ENCODE measurements at places on chromosomes 3 and 15.

DNA sequence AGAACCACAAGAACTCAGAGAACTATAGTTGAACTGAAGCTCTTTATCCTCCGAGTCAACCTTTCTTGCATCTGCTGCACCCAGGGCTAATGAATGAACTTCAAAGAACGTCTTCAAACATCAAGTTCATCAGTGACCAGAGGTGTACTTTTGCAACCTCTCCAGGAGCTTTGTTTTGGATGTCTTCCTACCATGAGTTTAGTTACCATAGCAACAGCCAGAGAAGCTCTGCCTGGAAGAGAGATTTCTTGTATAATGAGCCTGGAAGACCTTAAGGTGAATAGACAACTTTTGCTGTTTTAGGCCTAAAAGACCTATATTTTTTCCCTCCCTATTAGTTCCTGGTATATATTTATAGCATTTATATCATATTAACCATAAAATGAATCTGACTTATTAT is 9.1 kb downstream of the ACTC1 start:
- no peak for DNase-seq

- DNase-seq, result no peak
Measured at GRCh38 chr15:72491768-72492167, 17.6 kb downstream of the ARIH1 start.

- no peak for DNase-seq
Measured at GRCh38 chr3:72537448-72537847, 310.8 kb downstream of the SHQ1 start.

GRCh38 chr3:41095702-41096101 is 103.6 kb upstream of the CTNNB1 start:
- no peak for DNase-seq

DNA sequence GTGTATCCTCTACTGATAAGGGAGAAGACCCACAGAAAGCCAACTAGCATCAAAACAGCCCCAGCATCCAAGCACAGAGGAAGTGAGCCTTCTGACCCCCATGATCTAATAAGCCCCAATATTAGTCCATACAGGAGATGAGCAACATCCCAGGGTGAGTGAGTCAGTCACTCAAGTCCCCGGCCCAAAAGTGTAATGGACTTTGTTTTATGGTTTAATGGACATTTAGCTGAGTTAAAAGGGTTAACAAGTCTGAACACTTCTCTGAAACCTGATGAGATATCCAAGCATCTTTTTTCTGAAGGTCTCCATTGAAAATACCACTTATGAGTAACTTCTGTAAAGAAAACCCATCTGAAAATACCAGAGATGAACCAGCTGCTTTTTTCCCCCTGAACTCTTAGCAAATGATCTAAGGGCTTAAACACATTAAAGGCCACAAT is 115.6 kb downstream of the GREM1 start:
- DNase-seq, result no peak

DNA sequence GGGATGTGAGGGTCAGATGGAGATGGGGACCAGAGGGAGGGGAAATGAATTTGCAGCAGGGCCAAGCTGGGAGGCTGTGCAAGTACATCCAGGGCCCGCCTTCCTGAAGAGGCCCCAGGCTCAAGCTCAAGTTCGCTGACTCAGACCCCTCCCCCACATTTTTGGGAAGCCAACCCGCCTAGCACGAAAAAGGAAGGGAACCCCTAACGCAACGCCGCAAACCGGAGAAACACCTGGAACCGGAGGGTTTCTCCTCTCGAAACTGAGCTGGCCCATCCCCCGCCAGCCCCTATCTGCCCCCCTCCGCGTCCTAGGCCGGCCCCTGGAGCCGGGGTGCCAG is 624 bp downstream of the AP3B2 start:
- no peak for DNase-seq

DNA sequence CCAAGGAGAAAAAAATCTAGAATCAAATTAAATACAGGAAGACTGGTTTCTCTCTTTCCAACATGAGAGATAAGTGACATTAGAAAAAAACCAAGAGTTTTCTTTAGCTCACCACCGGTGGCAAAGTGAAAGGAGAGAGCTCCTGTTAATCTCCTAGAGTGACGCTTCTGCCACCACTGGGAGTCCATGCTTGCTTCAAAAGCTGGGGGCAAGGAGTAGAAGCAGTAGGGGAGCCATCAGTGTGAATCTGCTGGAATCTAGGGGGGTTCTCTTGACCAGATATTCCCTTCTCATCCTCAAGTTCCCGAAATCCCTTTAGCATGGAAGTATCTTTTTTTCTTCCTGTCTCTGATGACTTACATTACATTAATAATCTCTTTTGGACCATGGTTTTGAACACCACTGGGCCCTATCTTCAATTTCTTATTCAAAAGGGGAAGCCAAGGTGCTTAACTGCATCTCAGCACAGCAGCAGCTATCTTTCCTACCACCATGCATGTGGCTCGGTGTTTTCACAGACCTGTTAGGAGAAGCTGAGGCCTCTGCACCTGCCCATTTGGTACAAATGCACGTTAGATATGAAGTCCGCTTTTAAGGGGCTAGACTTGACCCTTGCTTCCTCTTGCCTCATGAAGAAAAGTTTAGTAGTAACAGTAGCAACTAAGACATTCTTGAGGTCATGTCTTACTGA is 6.6 kb upstream of the ICE2 start:
- DNase-seq, result no peak

DNA sequence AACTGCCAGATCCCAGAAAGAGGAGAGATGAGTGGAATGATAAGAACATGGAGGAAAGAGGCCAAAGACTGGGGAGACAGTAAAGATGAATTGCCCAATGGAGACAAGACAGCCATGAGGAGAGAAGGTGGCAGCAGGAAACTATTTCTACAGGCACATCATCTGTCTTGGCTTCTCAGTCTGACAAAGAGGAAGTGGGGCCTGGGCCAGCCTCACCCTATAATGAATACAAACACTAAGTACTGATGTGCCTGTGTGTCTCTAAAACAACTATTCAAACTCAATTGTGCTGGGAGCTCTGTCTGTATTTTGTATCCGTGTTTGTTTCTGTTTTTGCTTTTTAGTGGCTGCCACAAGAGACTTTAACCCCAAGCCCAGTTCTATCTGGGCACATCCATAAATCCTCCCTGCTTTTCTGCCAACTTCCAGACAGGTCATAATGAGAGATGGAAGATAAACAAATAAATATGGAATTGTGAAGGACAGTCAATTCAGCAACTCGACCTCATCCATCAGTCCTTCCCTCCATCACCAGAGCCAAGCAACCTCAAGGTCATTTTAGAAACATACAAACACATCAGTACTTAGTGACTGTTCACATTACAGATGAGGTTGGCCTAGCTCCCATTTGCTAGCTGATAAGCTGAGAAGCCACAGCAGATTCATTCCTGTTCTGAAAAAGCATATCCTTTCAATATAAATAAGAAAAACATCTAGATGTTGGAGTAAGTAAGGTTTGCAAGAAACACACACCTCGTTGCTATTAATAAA is 116.7 kb downstream of the CADPS start:
- DNase-seq, result no peak

GRCh38 chr3:9198899-9199335 is 50.5 kb downstream of the SRGAP3 start:
- no peak for DNase-seq

DNA sequence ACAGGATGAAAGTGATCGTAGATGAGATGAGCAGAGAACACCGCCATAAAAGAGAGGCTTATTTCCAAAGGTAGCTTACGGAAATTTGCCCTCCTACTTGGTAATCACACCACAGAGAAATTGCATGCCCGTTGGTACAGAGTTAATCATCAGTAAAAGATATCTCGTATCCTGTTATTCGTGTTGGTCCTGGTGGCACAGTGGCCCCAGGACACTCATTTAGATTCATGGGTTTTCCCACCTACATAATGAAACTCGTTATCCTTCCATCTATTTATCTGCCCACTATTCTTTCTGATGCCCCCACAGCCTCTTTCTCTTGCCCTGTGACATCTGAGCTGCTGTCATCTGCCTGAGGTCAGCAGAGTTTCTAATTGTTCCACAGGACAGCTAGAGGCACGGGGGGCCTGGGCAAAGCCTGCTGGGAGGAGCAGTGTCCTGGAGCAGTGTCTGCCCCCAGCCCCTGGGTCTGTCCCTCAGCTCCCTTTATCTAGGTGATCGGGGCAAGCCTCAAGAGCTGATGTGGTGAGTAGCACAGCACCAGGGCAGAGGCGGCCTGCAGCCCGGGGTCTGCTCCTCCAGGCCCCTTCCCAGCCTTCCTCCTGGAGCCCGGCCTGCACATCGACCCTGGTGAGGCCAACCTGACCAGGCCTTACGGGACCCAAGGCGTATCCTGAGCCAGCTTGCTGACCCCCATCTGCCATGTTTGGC is 42.2 kb downstream of the PXYLP1 start:
- DNase-seq, result no peak

GRCh38 chr3:17573396-17573795 is 169.0 kb downstream of the TBC1D5 start:
- no peak for DNase-seq

DNA sequence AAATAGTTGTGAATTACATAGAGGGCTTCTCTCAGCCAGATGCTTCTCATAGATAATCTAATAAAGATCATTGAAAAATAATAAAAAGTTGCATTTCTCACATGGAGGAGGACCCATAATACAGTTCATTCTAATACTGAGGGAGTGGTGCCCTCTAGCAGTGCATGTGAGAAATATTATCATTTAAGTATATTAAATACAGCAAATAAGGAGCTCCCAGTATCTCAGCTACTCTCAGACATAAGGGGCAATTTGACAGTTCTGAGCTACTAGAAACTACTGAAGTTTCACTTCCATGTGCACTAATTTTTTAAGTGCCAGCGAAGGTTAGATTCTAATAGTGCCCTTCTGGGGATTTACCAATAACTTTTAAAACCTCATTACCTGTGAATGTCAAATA is 188.3 kb downstream of the IL5RA start:
- no peak for DNase-seq

- DNase-seq, result peak; percentile 51
Measured at GRCh38 chr15:78988361-78988911, 43.6 kb upstream of the CTSH start.

DNA sequence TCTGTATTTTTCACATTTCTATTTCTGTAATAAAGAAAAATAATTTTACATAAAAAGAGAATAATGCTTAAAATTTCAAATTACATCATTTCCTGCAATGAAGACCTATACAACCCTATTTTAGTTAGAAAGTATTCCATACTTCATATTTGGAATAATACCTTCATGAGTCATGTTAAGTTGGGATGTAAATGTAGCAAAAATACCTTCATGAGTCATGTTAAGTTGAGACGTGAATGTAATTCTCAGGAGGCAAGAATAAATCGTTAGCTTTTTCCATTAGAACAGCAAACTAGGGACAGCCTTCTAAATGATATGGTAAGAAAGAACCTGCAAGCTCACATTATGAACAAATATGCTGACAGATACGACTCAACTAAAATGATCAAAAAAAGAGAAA is 91.9 kb downstream of the NAALADL2 start:
- no peak for DNase-seq

DNA sequence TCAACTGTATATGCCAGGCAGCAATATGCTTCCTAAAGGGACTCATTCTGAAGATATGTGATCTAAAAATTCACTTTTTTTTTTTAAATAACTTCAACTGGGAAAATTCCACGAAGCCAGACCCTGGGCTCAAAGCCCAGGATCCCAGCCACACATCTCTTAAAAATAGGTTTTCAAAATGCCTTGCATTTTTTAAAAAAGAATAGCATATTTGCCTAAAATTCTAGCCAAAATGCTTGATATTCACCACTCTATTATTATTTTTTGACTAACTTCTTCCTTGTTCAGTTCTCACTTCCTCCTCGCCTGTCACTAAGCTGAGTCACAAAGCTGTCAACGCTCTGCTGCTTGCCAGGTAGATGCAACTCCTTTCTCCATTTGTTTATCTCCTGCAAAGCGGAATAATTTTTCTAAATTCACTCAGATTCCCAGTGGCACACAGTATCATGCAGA is 28.0 kb upstream of the VGLL4 start:
- no peak for DNase-seq

GRCh38 chr3:77933926-77934325 is 894.0 kb downstream of the ROBO2 start:
- no peak for DNase-seq

DNA sequence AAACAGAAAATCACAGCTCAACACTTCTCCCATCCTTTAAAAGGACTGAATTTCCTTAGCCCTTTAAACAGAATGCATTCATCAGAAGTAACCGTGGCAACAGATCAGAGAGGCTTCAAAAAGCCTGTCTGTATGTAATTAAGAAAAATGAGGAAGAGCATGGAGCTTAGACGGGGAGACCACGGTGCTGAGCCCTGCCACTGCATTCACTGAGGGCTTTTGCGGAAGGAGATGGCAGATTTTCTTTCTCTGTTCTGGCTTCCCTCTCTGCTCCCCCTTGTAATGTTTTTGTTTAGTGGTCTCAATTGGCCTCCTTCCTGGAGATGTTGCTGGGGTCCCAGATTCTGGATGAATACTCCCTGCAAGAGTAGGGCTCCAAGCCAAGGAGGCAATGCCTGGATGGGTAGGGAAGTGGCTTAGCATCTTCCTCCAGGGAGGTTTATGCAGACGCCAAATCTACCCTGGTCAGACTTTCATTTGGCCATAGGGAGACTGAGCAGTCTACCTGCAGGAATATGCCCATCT is 332.9 kb downstream of the EPHB1 start:
- no peak for DNase-seq

DNA sequence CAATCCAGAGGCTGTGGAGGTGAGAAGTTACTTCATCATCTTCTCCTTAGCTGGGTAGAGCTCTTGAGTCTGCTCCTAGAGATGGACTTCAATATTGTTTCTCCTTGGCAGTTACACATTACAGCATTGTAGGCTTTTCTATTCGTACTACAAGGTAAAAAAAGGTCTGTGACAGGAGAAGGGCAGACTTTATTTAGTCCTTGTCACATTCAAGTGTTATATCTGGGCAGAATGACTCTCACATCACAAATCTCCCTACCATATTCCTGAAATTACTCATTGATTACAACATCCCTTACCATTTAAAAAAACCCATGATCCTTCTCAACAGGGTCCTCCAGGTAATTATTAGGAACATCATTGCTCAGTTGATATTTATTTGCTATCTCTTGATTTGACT is 75.0 kb downstream of the AGBL1 start:
- DNase-seq, result no peak

DNA sequence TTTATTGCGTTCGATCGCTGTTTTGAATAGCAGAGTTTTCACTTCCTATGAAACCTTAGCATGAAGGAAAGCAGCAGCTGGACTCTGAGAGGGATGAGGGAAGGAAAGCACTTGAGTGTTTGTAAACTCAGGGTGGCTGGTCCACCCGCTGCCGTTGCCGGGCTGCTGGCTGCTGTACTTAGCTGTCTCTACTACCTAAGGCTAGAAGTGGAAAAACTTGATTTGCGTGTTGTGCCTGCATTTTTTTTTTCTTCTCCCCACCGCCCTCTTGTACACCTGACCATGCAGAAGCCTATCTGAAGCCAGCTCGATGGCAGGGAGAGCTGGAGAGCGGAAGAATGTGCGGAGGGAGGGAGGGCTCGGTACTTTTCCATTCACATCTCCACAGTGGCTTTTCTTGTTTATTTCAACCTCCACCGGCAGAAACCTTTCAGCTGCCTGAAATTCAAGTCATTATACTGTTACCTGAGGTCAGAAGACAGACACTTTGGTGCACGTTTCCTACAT is 4.8 kb upstream of the BCL6 start:
- peak; percentile 16 for DNase-seq

GRCh38 chr3:9508781-9509180 is 44.8 kb downstream of the LHFPL4 start:
- DNase-seq, result no peak
